ENCODE measurements at places on chromosomes 2 and 18.

DNA sequence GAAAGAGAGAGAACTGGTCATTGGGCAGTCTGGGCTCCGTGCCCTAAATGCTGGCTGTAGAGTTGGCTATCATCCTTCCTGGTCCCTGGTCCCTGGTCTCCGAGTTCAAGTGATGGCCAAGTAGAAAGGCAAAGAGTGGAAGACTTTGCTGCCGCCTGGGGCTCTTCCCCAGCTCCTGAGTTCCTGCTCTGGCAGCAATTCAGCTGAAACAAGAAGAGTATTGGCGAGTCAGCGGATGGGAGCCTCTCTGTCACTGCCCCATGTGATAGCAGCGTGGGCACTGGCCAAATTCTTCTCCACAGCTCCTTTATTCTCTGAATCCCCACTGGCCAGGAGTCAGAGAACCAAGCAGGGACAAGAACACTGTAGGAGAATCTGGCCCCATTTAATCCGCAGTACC, 351.0 kb upstream of the POU3F3 start:
- DNase-seq: no peak

GRCh38 chr2:187475499-187476248, 27.6 kb upstream of the CALCRL start:
- peak; percentile 94 for DNase-seq

DNA sequence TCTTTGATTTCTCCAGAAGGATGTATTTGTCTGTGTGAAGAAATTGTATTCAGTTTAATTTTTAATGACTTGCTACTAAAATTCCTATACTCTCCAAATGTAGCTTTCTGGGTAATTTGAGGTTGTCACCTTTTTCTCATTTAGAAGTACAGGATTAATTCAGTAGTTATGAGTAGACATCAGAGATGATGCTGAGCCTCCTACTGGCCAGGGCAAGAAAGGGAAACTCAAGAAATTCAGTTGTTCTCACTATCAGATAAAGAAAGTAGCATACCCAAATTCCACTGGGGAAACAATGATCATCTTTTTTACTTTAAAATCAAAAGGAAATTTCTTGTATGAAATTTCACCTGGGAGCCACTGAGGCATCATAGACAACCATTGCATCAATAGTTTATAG, 199.4 kb downstream of the SATB2 start:
- no peak for DNase-seq

GRCh38 chr2:197248001-197248401, 62.6 kb downstream of the ANKRD44 start:
- no peak for DNase-seq

GRCh38 chr2:17303521-17303920, 214.7 kb downstream of the RAD51AP2 start:
- DNase-seq: no peak

DNA sequence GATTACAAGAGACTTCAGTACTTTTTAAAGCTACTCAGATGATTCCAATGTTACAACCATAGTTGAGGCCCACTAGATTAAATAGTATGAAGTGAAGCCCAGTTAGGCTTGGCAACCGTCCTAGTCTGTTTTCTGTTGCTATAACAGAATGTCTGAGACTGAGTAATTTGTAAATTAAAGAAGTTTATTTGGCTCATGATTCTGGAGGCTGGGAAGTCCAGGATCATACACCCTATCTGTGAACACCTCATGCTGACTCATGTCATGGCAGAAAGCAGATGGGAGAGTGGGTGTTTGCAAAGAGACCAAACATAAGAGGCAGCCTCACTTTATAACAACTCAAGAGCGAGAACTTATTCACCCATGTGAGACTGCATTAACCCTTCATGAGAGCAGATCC, 63.1 kb downstream of the CCDC150 start:
- DNase-seq: no peak

GRCh38 chr2:26809211-26809610, 23.4 kb downstream of the CENPA start:
- DNase-seq: no peak

- no peak for DNase-seq
These were observed 165.2 kb upstream of the KLF7 start for GRCh38 chr2:207330912-207331311.

- peak; percentile 53 for DNase-seq
These were observed 207.4 kb downstream of the ARL6IP6 start for GRCh38 chr2:152925547-152926448.

GRCh38 chr2:73992036-73992435, 7.3 kb downstream of the TET3 start:
- no peak for DNase-seq

GRCh38 chr18:73047688-73048087, 179.9 kb upstream of the NETO1 start:
- no peak for DNase-seq
